ENCODE measurements at places on chromosomes 12 and 14.

DNA sequence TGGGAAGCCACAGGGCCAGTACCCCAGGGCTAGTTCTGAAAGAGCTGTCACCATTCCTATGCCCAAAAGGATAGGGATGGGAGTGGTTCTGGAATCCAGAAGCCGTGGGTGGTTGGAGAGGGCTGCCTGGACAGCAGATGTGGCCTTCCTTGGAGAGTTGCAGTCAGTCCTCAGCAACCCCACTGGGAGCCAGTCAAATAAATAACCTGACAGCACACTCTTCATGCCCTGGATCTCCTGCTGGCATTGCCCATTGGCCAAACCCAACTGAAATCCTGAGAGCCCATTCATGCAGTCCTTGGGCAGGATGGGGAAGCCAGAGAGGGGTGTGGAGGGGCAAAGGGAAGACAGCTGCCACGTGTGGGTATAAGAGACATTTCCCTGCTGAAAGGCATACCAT lies 128.2 kb downstream of the PTPN11 start:
- no peak for DNase-seq

GRCh38 chr12:42612231-42612613 lies 22.7 kb upstream of the PRICKLE1 start:
- no peak for DNase-seq

GRCh38 chr14:49858383-49858782 lies 5.8 kb upstream of the NEMF start:
- no peak for DNase-seq

- no peak for DNase-seq
Measured at GRCh38 chr14:103385929-103386712, 906 bp downstream of the MARK3 start.

GRCh38 chr12:71904629-71905028 lies 34.0 kb upstream of the TPH2 start:
- DNase-seq, result no peak

- no peak for DNase-seq
Measured at GRCh38 chr14:63454863-63455622, 88.1 kb downstream of the PPP2R5E start.

- DNase-seq, result no peak
Measured at GRCh38 chr14:27315477-27315876, 717.6 kb upstream of the NOVA1 start.

Data from nucleus accumbens (tissue), 56 donors.